ENCODE measurements at places on chromosomes 3 and 15.

DNA sequence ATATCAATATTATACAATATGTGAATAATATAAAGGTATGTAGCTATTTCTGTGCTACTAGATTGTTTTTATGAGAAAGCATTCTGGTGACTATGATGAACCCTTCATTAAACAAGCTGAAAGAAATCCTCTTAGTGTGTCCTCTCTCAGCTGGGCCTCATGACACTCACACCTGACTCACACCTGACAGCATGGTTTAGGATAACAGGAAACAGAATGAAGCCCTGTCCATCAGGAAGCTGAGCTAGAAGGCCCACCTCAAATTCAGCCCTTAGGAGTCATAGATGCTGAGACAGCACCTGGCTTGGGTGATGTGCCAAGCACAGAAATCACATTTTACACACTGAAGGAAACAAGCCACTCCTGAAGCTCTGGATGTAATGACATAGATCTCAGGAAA is 30.8 kb downstream of the CHCHD4 start:
- no peak for DNase-seq

DNA sequence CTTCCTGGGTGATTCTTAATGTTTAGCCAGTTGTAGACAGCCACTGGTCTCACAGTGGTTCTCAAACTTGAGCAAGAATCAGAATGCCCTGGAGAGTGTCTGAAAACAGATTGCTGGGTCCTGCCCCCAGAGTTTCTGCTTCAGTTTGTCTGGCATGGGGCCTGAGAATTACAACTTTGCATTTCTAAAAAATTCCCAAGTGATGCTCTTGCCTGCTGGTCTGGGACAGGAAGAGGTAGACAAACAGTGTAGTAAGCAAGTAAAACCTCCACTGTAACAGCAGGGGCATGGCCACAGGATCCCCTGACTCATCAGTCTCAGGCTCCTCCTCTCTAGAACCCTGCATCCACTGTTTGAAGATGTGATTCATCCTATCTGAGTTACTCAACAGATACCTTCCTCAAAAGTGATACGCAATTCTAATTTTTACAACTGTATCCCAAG is 36.5 kb downstream of the DZIP1L start:
- peak; percentile 86 for DNase-seq

DNA sequence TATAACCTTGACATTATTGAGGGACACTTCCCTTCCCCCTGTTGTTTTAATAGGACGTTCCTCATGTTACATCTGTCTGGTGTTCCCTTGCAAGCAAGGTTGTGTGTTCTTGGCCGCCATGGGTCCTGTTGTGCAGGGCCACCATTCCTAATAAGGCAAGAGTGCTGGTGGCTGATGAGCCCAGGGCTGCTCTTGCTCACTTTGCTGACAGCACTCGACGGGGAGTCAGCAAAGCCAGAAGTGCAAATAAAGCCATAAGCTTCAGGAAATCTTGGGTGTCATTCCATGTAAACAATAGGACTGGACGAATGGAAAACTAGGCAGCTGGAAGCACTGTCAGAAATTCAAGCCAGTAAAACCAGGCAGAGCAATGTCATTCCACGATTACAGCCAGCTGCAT is 75.8 kb downstream of the SQOR start:
- no peak for DNase-seq

GRCh38 chr3:47295976-47296375 is 13.2 kb downstream of the KLHL18 start:
- DNase-seq, result no peak

DNA sequence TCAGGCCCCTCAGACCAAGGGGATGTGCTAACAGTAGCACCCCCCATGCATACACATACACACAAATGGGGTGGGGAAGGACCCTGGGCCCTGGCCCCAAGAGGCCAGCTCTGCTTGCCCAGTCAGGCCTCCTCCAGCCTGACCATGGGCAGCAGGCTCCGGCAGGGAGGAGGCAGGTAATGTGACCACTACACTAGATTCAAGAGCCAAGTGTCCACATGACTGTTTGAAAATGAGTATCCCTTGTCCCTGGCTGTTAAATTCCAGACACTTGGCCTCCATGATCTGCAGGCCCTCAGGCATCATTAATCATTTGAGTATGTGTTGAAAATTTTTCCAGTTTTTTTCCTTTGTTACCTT is 13.9 kb upstream of the GNAI2 start:
- DNase-seq, result no peak

- no peak for DNase-seq
Observed at GRCh38 chr15:40845511-40846284, 1.9 kb downstream of the SPINT1 start.

GRCh38 chr3:160748787-160749186 is 7.2 kb upstream of the PPM1L start:
- DNase-seq, result no peak

GRCh38 chr3:71018799-71019198 is 564.7 kb downstream of the FOXP1 start:
- DNase-seq, result no peak

- DNase-seq, result no peak
Observed at GRCh38 chr3:128182656-128183055, 29.4 kb downstream of the EEFSEC start.

DNA sequence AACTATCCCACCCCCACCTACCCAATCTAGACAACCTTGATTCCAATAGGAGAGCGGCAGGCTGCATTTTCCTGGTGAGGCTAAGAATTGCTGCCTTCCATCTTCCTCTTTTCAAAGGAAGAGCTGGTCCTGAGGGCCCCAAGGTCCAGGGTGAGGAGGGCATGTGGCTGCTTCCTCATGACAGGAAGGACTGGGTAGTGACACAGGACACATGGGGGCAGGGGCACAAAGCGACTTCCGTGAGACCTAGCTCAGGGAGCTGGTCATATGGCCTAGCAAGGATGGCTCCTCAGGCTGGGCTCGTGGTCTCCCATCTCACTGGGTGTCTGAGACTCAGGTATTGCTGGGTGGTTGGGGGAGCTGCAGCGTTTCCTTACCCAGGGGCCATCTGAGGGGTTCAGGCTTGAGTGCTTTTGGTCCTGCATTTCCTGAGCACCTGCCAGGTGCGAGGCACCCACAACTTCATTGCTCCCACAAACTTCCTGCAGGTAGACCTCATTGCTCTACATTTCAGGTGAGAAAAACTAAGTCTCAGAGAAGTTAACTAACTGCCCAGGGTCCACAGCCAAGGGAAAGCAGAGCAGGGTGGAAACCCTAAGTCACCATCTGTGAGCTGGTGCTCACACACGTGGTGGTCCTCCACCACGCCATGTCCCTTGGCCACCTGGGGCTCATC is 160.0 kb upstream of the TLE3 start:
- DNase-seq, result peak; percentile 63

GRCh38 chr3:128504533-128504915 is 11.5 kb upstream of the GATA2 start:
- DNase-seq, result no peak

GRCh38 chr3:105970283-105970682 is 101.5 kb upstream of the CBLB start:
- peak; percentile 73 for DNase-seq

DNA sequence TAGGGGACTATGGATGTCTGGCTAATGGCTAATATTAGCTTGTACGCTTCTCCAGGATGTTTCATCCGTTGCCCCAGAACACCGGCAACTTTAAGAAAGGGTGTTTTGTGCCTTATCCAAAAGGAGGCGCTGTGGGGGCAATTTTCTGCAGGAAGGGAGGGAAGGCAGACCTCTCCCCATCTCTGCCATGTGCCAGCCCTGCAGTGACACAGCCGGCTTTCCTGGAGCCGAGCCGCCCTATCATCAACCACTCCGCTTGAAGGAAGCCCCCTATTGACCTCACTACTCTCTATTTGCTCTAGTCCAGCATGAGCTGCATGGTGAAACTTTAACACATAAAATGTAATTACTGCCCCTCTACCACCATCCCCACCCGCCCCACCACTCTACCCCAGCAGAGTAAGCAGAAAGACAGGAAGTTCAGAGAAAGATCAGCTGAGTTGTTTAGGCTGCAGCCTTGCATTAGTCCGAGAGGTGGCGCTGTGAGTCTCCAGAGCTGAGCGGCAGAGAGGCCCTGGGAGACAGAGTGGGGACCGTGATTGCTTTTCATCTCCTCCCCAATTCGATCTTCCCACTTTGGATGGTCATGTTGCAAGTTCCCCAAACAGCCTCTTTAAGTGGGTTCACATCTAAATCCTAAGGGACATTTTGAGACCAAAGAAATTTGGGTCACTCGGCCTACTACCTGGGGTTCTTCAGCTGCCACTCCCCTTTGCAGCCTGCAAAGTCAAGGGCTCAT is 24.5 kb upstream of the RAD18 start:
- DNase-seq, result peak; percentile 68

DNA sequence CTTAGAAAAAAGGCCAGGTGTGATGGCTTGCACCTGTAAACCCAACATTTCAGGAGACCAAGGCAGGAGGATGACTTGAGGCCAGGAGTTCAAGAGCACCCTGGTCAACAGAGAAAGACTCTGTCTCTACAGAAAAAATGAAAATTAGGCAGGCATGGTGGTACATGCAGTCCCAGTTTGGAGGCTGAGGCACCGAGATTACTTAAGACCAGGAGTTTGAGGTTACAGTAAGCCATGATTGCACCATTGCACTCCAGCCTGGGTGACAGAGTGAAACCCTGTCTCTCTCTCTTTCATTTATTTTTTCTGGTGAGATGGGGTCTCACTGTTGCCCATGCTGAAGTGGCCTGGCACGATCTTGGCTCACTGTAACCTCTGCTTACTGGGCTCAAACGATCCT is 24.7 kb downstream of the IP6K1 start:
- peak; percentile 60 for DNase-seq

- DNase-seq, result no peak
Observed at GRCh38 chr3:123296261-123296660, 94.5 kb downstream of the SEC22A start.

GRCh38 chr15:94061041-94061440 is 170.3 kb upstream of the MCTP2 start:
- no peak for DNase-seq

DNA sequence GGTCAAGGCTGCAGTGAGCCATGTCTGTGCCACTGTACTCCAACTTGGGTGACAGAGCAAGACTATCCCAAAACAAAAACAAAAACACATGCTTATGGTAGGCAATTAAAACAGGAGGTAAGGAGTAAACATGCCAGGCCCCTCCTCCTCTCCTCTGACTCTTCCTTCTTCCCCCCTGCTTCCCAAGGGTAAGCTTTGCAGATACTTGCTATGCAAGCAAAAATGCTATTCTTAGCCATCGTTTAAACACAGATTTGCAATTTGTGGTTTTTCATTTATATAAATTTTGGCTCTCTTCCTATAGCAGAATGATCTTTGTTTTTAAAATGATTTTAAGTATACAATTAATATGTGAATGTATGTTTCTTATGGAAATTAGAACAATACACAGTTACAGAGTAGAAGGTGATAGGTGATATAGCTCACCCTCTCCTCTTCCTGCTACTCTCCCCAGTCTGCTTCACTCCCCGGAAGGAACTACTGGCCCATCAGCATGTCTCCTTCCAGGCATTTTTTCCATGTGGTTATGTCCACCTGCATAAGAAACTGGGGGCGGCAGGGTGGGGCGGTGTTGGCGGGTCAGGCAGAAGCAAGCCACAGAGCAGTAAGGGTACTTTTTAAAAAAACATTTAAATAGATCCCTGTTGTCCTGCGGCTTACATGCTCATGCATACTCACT is 42.1 kb downstream of the IGF1R start:
- no peak for DNase-seq

DNA sequence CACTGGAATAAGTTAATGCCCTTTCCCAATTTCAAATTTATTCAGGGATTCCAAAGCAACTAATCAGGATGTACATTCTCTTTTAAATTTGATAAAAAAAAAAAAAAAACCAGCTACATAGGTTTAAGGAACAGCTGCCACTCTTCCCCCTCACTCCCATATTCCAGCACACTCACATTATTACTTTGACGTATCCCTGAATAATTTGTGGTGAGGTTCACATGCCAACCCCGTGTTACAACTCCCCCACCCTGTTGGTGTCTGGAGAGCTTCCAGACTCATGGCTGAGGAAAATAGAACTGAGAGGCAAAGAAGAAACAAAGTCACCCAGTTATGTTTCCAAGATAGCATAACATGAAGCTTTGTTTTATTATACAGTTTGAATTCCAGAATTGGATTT is 300.5 kb upstream of the MME start:
- DNase-seq, result no peak

- no peak for DNase-seq
Observed at GRCh38 chr15:66753687-66754377, 51.8 kb downstream of the SMAD6 start.

DNA sequence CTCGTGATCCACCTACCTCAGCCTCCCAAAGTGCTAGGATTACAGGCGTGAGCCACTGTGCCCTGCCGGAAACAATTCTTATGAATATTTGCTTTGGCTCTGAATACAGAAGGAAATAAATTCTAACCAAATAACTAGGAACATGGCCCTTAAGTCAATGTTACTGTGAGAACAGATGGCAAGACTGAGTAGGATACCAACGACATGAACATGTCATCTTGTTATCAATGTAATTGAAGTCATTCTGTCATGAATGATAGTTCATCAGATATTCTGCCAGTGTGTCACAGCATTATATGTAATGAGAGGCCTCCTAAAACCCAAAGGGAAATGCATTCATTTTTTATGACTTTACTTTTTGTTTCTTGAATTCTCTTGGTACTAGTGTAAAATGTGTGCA is 548.8 kb downstream of the MCTP2 start:
- no peak for DNase-seq

GRCh38 chr15:88258093-88258641 is 1.6 kb upstream of the NTRK3 start:
- no peak for DNase-seq

DNA sequence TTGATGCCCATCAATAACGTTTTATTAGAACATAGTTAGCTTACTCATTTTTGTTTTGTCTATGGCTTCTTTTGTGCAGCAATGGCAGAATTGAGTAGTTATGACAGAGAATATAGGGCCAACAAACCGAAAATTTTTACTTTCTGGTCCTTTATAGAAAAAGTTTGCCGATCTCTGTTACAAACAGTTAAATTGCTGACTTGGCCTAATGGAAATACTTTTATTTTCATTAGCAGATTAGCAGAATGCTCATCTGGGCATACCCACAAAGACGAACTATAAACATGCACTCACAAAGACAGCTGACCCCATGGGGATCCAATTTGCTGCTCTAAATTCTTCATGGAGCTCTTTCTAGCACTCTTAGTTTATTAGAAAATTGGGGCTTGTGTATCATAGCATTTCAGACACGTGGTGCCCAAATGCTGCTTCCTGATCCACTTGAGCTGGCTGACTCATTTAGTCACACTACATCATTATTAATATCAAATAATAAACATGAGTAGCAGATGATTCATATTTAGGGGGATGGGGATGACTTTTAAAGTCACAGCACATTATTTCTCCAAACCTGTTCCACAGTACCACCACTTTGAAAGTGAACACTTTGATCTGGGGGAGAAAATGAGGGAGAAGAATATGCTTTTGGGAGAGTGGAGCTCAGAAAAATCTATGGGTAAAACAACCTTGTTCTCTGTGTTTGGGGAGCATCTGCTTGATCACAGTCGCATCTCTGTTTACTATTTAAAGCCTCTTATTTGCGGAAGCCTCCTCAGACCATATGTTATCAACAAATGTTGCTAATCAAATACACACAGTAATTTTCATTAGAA is 228.1 kb upstream of the FEZF2 start:
- DNase-seq, result no peak
